ENCODE measurements at places on chromosomes 1 and 21.

GRCh38 chr1:8938232-8938999 is 7.3 kb upstream of the CA6 start:
- no peak for DNase-seq

DNA sequence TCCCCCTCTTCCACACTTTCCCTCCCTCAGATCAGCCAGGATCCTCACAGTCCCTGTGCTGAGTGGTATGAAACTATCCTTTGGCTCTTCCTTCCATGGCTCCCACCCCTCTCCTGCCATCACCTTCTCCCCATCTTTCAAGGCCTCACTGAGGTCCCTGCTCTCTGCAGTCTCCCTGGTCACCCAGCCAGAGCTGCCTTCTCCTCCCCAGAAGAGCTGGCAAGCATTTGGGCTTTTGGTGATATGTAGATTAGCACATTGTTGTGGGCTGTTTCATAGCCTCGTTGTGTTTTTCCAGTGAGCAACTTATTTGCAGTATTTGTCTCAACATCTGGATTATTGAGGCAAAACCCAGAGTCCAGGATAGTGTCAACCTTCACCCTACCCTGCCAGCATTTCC is 2.2 kb downstream of the CSF1 start:
- DNase-seq: no peak

GRCh38 chr1:157269656-157270375 is 131.6 kb upstream of the ETV3 start:
- DNase-seq: no peak

- no peak for DNase-seq
Measured at GRCh38 chr1:96465441-96465840, 256.1 kb upstream of the PTBP2 start.

GRCh38 chr1:2356911-2357845 is 34.2 kb downstream of the MORN1 start:
- no peak for DNase-seq

GRCh38 chr1:226988334-226988666 is 48.2 kb downstream of the COQ8A start:
- peak; percentile 64 for DNase-seq

GRCh38 chr1:105686874-105687690 is 1369.4 kb upstream of the PRMT6 start:
- no peak for DNase-seq

- DNase-seq: peak; percentile 72
Measured at GRCh38 chr1:15849775-15850324, 2.3 kb downstream of the SPEN start.

- no peak for DNase-seq
Measured at GRCh38 chr1:202152399-202152798, 7.9 kb upstream of the ARL8A start.

GRCh38 chr1:99365141-99365540 is 100.8 kb downstream of the PLPPR4 start:
- no peak for DNase-seq

DNA sequence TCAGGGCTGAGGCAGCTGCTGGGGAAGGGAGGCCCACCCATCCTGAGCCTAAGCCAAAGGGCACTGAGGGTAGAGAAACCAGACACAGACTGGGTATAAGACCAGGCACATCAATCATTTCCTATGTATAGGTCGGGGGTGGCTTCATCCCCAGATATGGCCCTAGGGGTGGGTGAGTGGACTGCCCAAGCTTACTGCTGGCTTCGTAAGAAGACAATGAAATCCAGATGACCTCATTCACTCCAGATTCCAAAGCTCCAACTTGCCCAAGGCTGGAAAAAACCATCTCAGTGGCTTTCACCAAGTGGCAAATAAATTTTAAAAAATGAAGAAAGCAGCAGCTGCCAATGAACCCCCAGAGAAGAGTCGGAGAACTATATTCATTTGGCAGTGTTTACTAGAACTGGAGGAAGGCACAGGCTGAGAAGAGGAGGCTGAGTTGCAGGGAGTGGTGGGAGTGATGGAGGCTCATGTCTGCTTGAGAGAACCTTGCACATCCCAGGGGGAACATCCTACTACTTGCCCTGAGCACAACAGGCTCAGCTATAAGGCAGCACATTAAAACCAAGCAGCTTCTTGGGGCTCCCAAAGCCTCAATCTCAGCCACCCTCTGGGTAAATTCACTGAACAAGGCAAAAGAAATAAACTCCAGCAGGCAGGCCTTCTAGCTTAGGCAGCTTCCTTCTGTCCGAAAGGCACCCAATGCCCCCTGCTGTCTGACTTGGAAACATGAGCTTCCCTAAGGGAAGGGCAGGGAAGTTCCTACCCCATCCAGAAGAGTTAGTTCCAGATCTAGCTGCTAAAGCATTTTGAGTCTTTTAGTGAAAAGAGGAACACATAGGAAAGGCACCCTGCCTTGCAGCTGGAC is 14.1 kb downstream of the PEA15 start:
- DNase-seq: no peak

GRCh38 chr1:192977089-192977706 is 82.0 kb downstream of the UCHL5 start:
- DNase-seq: no peak

- no peak for DNase-seq
Measured at GRCh38 chr1:165698761-165699052, 345 bp upstream of the ALDH9A1 start.

DNA sequence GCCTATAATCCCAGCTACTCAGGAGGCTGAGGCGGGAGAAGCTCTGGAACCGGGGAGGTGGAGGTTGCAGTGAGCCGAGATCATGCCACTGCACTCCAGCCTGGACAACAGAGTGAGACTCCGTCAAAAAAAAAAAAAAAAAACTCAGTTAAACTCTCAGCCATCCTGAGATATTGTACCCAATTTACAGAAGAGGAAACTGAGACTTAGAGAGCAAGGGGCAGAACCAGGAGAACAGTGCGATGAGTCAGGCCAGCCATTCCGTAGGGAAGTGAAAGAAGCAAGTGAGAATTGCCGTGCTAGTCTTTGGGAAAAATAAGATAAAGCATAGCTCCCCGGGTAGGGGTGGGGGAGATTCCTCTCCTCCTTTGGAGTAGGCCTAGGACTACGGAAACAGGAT is 69.7 kb downstream of the SETD4 start:
- DNase-seq: no peak

DNA sequence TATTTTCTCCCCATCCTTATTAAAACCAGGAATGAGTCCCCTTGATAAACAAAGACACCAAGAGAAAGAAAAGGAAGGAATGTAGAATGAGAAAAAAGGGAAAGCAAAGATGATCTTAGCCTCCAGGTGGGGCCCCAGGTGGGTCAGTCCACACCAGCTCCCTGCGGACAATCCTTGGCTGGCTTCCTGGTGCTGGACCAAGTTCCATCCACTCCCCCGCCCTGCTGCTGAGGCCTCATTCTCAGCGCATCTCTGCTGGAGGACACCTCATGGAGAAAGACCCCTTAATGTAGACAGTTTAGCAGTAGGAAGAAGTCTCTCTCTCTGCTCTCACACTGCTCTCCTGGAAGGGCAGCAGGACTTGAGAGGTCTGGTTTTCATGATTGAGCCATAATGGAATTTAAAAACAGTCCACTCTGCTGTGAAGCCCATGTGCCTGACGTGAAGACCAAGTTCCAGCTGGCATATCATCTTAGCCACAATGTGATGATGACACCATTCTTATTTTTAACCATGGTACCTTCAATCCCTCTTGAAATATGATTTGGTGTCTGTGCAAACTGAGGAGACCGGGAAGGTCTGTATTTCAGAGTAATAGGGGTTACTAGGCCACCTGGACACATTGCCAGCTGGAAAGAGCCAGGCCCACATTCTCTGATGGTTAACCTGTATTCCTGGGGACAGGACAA is 83.1 kb downstream of the WLS start:
- no peak for DNase-seq

DNA sequence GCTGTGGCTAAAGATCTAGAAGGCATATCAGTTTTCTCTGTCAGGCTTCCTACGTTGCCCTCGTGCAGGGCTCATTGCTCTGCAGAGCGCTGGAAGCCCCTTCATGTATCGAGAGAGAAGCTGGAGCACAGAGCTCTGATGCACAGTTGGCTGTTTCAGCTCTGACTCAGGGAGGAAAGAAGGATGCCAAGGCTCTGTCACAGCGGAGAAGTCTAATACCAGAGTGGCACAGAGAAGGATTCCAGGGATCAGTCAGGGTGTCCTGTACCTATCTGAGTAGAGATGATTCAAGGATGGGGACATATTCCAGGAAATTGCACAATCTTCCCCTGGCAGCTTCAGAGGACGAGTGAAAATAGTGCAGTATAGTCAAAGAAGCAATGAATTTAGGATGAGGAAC is 179.2 kb upstream of the FMN2 start:
- DNase-seq: no peak
